ENCODE measurements at places on chromosomes 5 and 9.

GRCh38 chr5:41921874-41922273, 3.2 kb upstream of the FBXO4 start:
- no peak for DNase-seq

DNA sequence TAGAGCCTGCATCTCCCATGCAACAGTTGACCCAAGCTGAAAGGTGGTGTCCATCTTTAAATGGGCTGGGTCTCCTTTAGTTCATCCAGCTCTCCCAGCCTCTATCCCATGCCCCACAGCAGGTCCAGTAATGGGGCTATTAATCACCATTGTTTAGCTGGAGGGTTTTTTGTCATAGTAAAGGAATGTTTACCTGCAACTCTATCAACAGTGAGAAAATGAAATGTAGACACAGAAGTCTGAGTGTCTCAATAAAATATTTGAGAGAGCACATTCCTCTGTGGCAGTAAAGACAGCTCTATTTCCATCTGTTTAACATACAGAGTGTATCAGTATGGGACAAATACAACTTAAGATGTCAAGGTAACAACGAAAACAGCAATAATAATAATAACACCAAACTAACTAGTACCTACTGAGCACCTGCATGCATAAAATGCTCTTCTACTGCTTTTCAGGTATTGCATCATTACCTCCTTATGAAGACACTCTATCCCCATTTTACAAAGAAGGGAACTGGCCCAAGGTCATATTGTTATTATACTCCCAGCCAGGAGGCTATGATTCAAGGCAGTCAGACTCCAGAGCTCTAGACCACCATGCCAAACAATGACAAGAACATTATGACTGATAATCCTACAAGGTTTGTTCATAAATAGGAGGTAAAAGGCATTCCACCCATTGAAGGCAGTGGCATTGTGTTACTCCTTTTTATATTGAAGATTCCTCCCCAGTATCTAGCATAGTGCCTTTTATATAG, 21.0 kb upstream of the C5orf58 start:
- DNase-seq = no peak

GRCh38 chr5:113083481-113083880, 106.9 kb downstream of the DCP2 start:
- DNase-seq = no peak

DNA sequence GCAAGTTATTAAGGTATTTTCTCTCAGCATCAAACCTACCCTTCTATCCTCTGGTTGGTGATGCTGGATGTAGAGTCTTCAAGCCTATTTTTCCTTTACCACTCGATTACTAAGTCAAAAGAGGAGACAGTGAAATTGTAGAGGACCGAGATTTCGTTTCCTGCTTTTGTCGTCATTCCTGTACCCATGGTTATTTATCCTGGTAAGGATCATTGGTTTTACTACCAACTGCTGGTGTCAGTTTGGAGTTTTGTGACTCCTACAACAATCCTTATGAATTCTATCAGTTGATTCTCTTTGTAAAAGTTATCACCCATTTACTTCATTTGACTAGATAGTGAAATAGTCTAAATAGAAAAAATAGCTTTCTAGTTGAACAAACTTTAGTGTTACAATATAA, 2028.2 kb upstream of the ACO1 start:
- no peak for DNase-seq

- no peak for DNase-seq
Observed at GRCh38 chr5:157971571-157972216, 112.7 kb upstream of the CLINT1 start.

- DNase-seq = no peak
Observed at GRCh38 chr5:66993448-66993847, 203.2 kb downstream of the CD180 start.

- no peak for DNase-seq
Observed at GRCh38 chr5:89534331-89534730, 651.3 kb upstream of the MEF2C start.

DNA sequence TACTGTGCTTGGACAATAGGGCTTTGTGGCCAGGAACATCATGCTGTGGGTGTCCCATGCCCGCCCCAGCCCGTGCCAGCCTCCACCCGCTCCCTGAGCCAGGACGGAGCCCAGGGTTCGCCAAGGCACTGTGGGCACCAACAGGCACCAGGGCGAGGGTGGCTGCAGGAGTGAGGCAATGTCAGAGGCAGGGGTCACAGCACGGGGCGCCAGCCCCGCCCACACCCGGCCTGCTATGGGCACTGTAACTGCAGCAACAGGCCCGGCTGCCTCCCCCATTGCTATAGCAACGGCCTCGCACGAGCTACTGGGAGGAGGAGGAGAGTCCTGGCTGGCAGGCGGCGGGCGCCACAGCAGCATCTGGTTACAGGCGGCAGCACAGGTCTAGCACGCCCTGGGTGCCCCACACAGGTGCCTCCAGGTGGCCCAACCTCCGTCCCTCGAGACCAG, 2.5 kb downstream of the ABCA2 start:
- DNase-seq = no peak

DNA sequence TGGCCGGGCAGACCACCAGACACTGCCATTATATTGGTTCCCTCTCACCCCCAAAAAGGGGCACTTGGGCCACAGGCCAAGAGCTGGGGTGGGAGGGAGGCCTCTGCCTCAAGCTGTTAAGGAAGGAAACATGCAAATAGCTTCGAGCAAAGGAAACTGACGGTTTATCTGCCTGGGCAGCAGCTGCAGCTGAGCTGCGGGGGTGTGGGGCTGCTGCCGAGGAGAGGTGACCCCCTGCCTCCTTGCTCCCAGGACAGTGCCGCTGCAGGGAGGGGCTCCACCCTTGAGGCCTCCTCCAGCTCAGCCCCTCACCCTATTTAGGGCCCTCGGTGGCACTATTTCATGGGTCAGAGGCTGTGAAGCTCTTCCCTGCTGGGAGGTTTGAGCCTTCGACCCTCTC, 789 bp downstream of the DOK3 start:
- no peak for DNase-seq

- no peak for DNase-seq
Observed at GRCh38 chr5:69492923-69493395, 369 bp downstream of the OCLN start.

GRCh38 chr5:17991775-17992174, 357.5 kb downstream of the TAF11L14 start:
- no peak for DNase-seq

GRCh38 chr5:61768692-61769281, 436.7 kb downstream of the ZSWIM6 start:
- no peak for DNase-seq

GRCh38 chr5:89827960-89828359, 581.6 kb downstream of the CETN3 start:
- no peak for DNase-seq

GRCh38 chr5:10599113-10599512, 35.2 kb downstream of the ANKRD33B start:
- no peak for DNase-seq

- DNase-seq = no peak
Observed at GRCh38 chr9:69980041-69980440, 63.6 kb upstream of the MAMDC2 start.

DNA sequence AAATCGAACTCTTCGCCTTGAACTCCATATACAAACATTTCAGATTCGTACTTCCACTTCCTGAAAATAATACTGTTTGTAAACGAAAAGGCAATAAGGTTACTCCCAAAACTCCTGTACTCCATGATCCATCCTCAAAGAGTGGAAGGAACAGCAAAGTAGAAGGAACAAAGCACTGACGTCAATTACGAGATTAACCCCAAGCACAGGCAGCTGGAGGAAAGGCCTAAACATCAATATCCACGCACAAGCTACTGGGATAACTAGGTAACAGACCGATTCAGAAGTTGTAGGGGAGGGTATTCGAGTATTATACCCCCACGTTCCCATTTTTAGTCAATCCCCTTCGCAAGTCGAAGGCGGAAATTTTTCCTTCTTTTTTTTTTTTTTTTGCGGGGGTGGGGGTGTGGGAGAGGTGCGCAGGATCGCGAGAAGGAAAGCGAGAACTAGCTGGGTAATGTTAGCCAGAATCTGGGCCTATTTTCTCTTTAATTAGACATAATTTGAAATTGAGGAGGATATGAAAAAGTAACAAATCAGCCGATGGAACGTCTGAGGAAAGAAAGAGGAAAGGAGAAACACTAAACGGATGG, 909 bp downstream of the AFF4 start:
- no peak for DNase-seq

DNA sequence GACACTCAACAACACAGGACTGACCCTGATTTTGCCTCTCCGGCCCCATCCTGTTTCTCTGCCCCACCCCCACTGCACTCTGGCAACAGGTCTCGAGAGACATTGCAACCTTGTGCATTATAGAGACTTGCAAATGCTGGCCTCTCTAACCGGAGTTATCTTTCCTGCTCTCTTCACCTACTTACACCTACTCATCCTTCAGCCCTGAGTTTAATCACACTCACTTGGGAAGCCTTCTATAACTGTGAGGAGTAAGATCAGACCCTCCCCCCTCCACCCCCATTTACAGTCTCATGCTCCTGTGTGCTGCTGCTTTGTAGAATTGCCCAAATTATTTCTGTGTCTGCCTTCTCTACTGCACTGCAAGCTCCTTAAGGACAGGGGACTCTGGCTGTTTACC, 42.8 kb downstream of the WWC1 start:
- no peak for DNase-seq

DNA sequence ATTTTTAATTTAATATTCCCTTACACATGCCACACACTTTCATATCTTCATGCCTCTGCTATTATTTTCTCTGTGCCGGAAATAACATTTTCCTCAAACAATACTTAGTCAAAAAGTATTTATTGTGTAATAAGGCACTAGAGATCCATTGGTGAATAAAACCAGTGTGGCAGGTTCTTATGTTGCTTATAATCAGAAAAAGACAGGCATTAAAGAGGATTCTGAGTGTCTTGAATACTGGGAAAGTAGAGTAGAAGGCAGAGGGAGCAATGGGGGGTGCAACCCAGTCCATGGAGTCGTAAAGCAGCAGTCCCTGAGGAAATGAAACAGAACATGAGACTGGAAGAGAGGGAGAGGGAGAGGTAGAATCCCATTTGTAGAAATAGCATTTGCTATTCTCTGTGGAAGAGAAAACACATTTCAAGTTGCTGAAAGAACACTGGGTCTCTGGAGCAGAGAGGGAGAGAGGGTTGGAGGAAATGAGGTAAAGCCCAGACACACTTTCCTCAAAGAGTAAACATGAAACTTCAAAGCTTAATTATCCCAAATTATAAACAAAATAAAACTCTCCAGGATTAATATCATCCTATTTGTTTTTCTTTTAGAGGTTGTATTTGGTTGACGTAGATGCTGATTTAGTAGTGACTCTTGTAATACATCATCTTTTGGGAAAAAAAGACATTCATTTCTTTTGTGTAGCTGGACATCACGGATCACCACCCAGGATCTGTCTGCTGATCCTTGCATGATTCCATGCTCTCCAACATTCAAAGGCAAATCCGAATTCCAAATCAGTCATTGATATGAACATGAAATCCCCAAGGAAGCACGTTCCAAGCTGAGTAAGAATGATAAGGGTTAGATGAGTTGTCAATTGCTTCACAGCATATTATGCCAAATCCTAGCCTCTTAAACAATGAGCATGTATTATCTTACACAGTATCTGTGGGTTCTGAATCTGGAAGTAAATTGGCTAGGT, 37.4 kb upstream of the GRAMD2B start:
- DNase-seq = no peak

GRCh38 chr5:35608881-35609779, 8.5 kb upstream of the SPEF2 start:
- no peak for DNase-seq

DNA sequence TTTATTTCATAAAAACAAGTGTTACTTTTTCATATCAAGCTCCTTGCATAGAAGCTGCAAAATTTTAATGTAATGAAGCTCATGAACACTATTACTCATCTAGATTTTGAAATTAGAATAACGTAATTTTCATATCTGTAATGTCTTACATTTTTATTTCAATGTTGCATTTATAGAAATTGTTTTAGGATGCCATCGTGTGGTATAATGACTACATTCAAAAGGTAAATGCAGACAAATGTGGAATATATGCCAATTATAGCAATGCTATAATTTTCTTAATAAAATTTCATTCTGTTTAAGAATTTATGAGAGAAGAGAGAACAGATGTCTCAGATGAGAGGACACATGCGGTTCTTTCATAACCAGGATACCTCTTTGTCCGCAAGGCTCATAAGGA, 230.2 kb downstream of the TMEM232 start:
- no peak for DNase-seq

- no peak for DNase-seq
Observed at GRCh38 chr9:72983056-72983455, 30.2 kb upstream of the ALDH1A1 start.

GRCh38 chr5:73388306-73388684, 60.3 kb downstream of the FOXD1 start:
- no peak for DNase-seq

DNA sequence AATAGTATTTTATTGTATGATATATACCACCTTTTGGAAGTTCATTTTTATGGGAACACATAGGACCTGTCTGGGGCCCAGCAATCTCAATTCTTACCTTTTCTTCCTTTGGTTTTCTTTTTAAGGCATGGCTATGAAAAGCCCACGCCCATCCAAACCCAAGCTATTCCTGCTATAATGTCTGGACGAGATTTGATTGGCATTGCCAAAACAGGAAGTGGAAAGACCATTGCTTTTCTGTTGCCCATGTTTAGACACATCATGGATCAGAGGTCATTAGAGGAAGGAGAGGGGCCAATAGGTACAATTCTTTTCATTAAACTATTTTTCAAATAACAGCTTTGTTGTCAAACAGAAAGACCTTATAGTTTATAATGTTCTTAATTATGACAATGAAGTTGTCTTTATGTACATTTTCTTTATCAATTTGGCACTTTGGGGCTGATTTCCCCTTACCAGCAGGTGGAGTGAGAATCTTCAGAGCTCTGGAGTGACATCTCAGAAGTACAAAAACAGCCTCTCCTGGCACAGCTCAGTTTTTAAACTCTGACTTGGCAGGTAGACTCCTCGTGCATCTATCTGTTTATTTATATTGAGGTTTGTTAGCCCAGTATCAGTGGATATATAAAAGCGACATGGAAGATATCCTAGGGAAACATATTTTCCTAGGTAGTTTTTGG, 25.8 kb downstream of the DDX46 start:
- no peak for DNase-seq

DNA sequence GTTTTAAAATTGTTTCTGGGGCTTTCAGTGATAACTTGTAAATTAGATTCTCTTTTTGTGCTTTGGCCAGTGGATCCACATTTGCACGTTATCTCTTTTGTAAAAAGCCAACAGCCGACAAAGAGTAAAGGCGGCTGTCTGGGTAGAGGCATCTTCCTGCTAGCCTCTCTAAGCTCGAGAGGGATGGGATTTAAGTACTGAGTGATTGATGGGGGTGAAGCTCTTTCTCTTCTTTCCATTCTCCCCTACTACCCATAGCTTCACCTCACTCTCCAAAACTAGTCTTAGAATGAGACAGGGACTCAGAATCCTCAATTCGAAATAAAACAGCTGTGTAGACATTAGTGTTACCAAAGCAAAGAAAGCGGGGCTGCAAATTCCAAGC, 3.4 kb downstream of the PBX3 start:
- no peak for DNase-seq

DNA sequence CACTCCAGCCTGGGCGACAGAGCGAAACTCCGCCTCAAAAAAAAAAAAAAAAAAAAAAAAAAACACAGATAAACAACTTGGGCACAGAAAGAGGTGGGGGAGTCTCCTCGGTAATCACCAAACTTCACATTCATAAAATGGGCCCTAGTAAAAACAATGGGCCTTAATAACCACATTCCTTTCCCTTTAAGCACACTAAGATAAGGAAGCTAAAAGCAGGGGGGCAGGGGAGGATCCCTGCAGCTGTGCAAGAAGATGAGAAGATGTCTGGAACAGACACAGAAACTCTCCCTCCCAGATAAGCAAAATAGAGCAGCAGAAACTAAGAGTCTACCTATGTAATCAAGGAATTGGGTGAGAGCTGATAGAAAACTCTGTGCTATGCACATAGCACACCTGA, 111.2 kb upstream of the FAM174A start:
- DNase-seq = no peak

All from stimulated activated CD4-positive, alpha-beta T cell treated with anti-CD3 and anti-CD28 coated beads, TNF-alpha, amount 100 ng/mL, for 48 hours (primary cell).